Activated CD4-positive, alpha-beta T cell treated with anti-CD3 and anti-CD28 coated beads, Interleukin-2, Interleukin-4, amounts not matched to agents 100 ng/mL and 50 ng/mL, durations not matched to agents 16 hours and 8 hours (primary cell): ENCODE measurements at places on chromosomes 5 and 9.

- DNase-seq, result no peak
These were observed 186.2 kb downstream of the PLK2 start for GRCh38 chr5:58273711-58274110.

DNA sequence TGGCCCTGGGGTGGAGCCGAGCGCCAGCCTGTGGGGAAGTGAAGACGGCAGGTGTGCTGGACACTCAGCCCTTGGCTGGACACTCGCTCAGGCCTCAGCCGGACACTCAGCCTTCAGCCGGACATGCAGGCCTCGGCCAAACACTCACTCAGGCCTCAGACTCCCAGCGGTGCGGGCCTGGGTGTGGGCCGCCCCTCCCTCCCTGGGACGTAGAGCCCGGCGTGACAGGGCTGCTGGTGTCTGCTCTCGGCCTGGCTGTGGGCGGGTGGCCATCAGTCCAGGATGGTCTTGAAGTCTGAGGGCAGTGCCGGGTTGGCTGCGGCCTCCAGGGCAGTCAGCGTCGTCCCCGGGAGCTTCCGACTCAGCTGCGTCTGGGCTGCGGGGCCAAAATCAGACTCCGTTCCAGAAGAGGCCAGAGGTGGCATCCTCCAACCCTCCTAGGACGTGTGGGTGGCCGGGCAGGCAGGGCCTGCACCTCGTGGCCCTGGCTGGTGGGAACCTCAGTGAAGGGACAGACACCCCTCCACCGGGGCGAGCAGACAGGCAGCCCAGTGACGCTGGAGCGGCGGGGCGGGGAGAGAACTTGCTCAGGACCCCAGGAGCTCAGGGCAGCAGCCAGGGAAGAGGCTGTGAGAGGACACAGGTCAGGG is 28.4 kb downstream of the SLC6A18 start:
- no peak for DNase-seq

- no peak for DNase-seq
These were observed 122.6 kb upstream of the SLC25A48 start for GRCh38 chr5:135711911-135712310.

GRCh38 chr5:177328545-177329231 is 17.0 kb upstream of the MXD3 start:
- no peak for DNase-seq

DNA sequence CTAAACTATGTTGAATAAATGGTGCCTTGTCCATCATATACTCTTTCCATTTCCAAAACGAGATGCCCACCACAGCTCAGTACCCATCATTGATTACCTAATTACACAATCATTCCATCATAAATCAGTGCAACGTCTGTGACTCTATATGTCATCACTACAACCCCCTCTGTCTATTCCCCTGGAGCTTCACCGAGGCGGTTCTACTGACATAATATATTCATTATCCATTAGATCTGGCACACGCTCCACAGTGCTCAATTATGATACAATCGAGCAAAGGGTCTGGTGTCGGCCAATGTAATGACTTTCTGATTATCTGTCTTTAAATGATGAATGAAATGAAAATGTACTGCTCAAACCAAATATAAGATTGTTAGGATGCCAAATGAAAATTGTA is 1737.7 kb upstream of the WWC1 start:
- DNase-seq, result no peak

DNA sequence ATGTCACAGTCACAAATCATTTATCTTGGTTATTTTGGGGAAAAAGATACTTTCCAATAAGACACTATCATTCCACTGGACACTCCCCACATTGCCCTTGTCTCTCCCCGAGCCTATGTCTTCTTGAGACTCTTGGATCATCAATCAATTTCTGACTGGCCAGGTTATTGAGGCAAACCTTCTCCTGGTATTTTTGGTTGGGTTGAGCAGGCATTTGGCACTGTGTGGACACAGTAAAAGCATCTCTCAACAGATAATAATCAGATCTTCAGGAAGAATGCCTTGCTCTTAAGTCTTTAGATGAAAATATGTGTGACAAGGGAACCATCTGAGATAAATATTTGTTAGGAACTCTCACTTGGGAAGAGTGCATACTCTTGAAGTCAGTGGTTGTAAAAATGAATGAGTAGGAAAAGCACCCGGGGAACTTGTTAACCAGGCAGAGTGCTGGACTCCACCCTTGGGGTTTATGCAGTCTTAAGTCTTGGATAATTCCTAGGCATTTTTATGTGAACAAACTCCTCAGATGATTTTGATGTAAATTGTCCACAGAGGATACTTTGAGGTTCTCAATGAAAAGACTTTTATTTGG is 223.8 kb upstream of the CLINT1 start:
- no peak for DNase-seq
